ENCODE measurements at places on chromosomes 2 and 18.

DNA sequence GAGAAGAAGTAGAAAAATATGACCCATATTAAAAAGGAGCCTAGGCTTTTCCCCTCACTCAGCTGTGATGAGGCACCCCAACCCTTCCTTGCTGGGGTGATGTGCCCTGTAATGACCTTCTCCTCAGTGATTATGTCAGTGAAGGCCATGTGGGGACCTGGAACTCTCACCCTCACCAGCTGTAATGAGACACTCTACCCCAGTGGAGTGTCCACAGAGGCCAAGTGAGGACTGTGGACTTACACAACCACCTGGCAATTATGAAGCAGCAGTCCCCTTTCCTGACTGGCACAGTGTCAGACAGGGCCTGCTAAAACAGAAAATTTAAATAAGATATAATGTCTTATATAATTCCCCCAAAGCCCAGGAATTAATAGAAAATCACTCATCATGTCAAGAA lies 54.2 kb downstream of the SEMA4F start:
- no peak for DNase-seq

DNA sequence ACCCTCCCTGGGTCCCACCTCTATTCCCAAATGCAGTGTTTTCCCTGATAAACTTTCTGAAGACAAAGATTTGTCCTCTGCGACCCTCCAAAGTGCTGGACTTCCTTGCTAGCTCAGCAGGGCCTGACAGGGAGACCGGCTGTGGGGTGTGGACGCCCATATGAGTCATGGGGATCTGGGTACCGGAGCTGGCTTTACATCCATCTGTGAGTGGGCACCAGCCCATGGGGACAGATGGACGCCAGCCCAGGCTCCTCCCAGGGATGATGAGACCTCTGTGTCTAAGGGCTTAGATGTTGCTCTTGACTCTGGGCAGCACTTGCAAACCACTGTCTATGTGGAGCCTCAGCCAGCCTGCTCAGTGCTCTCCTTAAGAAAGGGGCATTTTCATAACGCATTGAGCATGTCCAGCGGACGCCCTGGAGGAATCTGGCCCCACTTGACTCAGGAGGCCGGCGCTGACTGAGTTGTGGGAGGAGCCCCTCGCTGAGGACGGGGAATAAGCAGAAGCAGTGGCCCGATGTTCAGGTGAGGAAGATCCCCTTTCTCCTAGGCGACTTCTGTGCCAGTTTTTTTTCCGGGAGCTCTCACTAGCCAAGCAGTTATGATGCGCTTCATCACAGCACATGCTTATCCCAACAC lies 229.4 kb upstream of the MYT1L start:
- no peak for DNase-seq

- DNase-seq, result no peak
Measured at GRCh38 chr2:66569974-66570373, 135.0 kb downstream of the MEIS1 start.

DNA sequence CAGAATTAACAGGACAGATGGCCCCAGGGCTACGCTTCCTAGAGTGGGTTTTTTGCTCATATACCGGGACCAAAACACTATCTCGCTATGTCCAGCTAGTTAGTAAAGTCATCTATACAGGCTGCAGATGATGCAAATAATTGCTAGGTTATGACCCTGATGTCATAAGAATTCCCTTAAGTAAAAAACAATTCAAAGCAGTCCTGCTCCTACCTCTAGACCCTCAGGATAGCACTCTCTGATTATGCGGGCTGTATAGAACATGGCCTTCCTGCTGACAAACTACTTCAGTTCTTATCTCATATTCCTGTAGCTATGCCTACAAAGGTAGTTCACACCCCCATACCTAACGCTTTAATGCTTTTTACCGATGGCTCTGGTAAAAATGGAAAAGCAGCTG lies 13.2 kb downstream of the DYNAP start:
- no peak for DNase-seq

GRCh38 chr18:39190508-39190907 lies 1624.9 kb upstream of the CELF4 start:
- no peak for DNase-seq

DNA sequence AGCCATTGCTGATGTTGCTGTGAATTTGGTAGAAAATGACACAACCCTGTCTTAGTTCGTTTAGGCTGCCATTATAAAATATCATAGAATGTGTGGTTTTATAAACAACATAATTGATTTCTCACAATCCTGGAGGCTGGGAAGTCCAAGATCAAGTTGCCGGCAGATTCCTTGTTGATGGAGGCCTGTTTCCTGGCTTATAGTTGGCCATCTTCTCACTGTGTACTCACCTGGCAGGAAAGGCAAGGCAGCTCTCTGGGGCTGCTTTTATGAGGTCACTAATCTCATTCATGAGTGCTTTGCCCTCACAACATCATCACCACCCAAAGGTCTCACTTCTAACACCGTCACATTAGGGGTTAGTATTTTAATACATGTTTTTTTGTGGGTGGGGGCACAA lies 58.4 kb downstream of the PHLPP1 start:
- DNase-seq, result no peak

GRCh38 chr2:96788442-96789244 lies 27.4 kb upstream of the CNNM3 start:
- peak; percentile 15 for DNase-seq
